ENCODE measurements at places on chromosomes 1 and 21.

GRCh38 chr1:166980383-166980782, 5.0 kb upstream of the ILDR2 start:
- DNase-seq: no peak

DNA sequence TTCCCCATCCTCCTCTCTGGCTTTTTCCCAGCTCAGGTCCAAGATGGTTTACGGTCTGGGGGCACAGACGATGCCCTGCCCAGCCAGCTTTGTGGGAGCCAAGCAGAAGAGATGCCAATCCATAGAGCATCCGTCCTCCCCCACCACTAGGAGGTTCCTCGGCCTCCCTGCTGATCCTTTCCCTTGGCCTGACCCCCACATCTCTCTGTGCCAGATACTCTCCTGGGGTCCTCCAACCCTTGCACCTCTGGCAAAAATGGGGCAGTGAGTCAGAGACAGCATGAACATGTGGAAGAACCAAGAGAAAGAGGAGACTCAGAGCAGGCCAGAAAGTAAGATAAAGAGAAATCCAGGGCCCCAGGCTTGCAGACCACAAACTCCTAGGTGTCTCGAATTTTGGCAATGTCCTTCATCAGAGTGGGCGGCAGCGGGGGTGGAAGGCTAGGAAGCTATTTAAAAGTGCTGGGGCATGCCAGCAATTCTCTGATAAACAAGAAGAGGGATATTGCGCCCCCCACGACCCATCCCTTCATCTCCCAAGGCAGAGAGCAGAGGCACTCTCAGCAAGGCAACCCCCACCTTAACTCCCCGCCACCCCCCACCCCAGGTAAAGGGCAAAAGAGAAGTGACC, 11.4 kb downstream of the BLACAT1 start:
- DNase-seq: no peak

DNA sequence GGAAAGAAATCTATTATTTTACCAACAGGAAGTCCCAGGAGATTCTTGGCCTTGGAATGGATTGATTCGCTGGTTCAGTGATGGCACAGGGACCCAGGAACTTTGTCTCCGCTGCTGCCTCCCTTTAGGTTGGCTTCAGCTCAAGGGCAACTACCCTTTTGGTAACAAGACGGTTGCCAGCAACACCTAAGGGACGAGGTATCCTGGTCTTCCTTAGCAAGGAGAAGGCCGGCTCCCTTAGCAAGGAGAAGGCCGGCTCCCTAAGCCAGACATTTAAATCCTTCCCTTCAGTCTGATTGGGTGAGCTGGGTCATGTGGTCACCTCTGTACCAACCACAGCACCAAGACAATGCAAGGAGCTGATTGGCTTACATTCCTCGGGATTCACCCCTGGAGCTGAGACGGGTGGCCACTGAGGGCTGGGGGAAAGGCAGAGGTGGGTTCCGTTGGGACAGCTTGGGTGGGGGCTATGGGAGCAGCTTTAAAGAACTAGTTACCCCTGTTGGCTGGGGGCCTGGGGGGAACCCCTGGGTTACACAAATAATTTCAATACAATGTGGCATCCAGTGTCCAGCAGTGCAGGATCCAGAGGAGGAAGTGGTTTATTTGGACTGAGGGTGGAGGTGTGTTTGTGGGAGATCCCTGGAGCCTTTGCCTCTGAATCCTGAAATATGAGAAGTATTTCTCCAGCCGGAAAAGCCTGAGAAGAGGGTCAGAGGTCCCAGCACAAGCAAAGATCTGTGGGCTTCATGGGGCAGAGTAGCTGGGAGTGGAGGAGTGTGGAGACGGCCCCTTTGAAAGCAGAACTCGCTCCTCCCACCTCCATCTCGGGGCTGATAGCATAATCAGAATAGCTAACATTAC, 20.7 kb upstream of the CLIC4 start:
- peak; percentile 93 for DNase-seq

- no peak for DNase-seq
Measured at GRCh38 chr1:62444701-62445100, 7.9 kb downstream of the USP1 start.

- no peak for DNase-seq
Measured at GRCh38 chr1:8455700-8456307, 137.9 kb downstream of the SLC45A1 start.

- DNase-seq: no peak
Measured at GRCh38 chr1:222829868-222830267, 15.0 kb downstream of the DISP1 start.

DNA sequence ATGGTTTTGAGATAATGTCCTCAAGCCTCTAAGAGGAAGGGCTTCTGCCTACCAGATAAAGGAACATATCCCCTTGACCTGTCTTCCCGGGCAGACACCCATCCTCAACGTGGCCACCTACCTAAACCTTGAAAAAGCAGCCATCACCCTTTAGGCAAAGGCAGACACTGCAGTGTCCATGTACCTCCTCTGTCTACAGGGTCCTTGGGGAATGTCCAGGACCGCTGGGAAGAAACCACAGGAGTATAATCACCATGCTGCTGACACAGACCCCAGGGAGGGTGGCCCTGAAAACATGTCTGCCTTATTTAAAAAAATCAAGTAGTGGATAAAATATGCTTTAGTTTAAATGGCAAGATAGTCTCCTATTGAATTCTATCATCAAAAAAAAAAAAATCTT, 16.6 kb downstream of the BCAR3 start:
- no peak for DNase-seq

- DNase-seq: no peak
Measured at GRCh38 chr1:5980314-5981008, 11.8 kb downstream of the NPHP4 start.

DNA sequence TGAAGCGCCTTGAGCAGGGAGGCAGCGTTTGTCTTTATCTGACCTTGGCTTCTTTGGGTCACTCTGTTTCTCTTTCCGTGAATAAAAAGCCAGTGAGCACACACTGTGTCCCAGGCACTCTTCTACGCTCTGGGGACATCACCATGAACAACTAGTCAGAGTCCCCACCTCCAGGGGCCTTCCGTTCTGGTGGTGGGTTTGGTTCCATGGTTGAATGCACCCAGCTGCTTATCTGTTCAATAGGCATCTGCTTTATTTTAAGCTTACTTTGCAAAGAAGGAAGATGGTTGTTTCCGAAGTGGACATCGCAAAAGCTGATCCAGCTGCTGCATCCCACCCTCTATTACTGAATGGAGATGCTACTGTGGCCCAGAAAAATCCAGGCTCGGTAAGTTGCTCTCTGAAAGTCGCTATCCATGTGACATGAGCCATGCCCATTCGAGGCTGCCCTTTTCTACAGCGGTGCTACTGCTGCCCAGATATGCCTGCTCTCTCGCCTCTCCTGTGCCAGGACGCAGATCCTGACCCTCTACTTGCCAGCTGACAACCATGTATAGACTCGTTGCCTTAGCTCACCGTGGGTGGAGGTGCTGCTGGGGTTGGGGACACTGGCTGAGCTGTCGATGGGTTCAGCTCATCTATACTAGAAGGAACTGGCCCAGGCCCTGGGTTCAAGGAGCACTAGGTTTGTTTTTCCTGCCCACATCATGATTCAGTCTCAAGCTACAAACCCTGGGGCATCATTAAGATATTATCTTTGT, 5.9 kb downstream of the MX1 start:
- DNase-seq: no peak

GRCh38 chr1:112672842-112673241, 1.6 kb upstream of the MOV10 start:
- no peak for DNase-seq
